Activated CD8-positive, alpha-beta memory T cell treated with anti-CD3 and anti-CD28 coated beads, Interleukin-2, amount 50 U/mL, for 4 hours (primary cell): ENCODE measurements at places on chromosomes 11 and 22.

- DNase-seq: no peak
Observed at GRCh38 chr11:119755356-119756071, 26.5 kb upstream of the NECTIN1 start.

DNA sequence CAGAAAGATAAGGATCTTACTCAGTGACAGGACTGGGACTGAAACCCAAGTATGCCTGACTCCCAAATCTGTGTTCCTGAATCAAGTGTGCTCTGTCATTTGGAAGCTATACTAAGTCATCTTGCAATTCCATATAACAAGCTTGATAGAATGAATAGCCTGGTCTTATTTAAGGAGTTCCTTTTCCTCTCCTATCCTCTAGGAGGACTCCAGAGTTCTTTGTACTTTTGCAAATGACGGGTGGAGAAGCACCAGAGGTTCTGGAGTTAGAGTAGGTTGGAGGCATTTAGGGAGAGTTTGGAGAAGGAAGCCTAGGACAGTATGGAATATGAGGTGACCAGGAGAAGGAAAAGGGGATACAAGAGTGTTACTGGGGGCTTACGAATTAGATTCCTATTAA lies 92.9 kb upstream of the RCN1 start:
- DNase-seq: no peak

DNA sequence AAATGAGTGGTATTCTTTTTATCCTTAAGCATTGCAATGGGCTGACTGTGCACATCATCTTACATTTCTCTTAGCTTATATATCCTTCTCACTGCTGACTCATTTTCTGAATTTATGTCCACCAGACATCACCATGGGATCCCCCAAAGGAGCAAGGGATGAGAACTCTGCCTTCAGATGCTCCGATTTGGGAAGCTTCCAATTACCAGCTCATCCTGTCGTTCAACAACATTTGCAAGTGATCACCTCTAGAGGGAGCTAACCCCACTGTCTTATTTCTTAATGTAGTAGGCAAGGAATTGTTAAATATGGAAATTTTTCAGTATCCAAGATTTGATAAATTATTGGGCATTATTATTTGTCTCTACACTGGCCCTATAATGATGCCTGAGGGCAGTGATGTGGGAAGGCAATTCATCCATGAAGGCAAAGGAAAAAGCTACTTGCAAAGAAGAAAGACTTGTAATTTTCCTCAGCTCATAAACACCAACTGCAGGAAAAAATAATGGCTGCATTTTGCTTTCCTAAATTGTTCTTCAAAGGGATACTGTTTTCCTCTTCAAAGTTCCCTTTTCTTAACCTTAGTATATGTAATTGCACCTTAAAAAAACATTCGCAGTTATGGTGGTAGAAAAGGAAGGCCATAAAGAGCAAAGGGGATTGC lies 102.4 kb upstream of the FSHB start:
- no peak for DNase-seq

- no peak for DNase-seq
Observed at GRCh38 chr11:68838572-68838964, 3.1 kb downstream of the CPT1A start.

- no peak for DNase-seq
Observed at GRCh38 chr11:97557399-97557798, 1167.6 kb downstream of the JRKL start.

DNA sequence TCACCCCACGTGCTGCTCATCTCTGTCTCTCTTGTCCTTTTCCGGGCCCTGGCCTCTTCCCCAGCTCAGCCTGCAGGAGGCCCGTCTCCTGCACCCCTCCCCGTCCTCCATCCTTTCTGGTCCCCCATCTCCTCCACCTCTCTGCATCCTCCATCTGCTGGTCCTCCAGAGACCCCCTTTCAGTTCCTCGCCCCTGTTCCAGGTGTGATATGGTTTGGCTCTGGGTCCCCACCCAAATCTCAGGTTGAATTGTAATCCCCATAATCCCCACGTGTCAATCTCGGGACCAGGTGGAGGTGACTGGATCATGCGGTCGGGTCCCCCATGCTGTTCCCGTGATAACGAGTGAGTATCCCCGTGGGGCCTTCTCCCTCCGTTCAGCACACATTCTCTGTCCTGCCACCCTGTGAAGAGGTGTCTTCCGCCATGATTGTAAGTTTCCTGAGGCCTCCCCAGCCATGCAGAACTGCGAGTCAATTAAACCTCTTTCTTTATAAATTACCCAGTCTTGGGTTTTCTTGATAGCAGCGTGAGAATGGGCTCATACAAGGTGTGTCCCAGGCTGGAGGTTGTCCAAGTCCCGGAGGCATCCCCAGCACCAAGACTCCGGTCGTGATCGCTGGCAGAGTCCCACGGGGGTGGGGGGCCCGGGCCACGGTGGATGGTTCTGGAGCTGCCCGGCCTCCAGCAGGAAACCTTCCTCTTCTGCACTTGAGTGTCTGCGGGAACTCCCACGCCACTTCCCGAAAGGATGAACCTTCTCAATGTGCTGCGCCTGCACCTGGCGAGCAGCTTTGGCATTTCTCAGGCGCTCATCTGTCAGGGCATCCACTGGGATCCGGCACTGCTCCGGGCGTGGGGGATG lies 29.0 kb upstream of the TOLLIP start:
- DNase-seq: no peak

DNA sequence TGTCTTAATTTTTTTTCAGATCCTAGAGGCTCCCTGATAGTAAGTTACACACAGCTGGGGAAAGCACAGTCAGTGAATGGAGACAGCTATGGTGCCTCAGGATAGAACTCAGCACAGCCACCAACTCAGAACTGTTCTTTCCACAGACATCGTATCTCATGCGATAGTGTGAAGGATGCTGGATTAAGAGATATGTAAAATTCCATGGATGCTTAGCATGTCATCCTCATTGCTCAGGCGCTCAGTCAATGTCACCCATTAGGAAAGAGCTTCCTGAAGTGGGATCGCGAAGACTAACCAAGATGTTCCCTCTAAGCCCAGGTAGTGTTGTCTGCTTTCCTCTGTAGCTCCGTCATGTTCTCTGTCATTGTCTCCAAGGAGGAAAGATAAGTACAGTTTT lies 1000.4 kb downstream of the OPCML start:
- DNase-seq: no peak

DNA sequence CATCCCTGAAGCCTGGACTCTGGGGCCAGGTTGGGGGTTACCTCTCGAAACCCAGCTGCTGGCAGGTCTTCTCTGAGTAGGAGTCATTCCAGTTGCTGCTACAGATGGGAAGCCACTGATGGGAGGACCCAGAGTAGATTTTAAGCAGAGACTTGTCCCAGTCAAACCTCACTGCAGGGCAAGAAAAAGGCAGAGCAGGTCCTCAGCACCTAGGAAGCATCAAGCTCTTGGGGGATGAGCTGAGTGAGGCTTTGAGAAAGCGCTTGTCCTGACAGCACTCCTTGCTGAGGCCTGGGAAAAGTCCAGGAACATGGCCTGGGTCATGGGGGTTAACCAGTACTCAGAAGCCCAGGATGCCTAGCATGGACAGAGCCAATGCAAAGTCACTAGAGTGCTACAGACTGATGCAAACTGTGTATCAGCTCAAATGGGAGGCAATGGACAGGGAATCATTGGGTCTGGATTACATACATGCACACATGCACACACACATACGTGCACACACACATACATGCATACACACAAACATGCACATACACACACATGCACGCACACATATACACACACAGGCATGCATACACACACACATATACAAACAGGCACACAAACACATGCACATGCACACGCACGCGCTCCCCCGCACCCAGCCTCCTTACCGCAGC lies 15.3 kb downstream of the TMPRSS13 start:
- no peak for DNase-seq

GRCh38 chr22:35894464-35894878 lies 134.2 kb downstream of the RBFOX2 start:
- DNase-seq: no peak

GRCh38 chr11:33722590-33723234 lies 13.5 kb downstream of the CD59 start:
- DNase-seq: no peak

DNA sequence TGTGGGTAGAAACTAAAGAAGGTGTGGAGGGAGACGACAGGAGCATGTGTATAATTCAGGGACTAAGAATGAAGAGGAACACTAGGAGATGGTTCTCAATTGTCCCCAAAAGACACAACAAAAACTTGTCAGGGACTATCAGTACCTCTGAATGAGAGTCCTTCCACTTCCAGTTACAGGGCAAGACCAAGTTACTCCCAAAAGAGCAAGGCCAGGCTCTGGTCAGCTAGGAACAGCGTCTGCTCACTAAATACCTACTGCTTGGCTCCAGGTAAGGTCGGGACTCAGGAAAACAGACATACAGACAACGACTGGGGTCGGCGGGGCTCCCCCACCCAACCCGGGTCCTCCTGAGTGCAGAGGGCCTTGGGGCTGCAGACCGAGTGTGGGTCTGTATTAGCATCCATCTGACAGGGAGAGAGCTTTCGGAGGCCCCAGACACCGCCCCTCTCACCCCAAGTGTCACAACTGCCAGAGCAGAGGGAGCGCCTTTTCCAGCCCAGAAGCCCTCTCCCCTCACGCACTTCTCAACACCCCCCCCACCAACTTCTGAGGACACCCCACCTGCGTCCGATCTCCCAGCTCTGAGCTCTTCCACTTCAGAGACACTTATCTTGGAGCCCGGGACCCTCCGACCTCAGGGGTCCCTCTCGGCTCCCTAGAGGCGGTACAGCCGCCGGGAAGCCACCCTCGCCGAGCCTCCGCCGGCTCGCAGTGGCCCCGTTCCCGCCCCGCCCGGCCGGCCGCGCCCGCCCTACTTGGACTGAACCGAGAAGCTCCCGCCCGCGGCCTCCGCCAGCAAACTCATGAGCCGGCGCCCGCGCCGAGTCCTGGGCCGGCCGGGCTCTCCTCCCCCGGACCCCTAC lies 522 bp downstream of the RHOG start:
- DNase-seq: peak; percentile 41

- no peak for DNase-seq
Observed at GRCh38 chr22:39999144-39999757, 4.5 kb downstream of the FAM83F start.

- peak; percentile 59 for DNase-seq
Observed at GRCh38 chr11:108647701-108648527, 17.0 kb upstream of the DDX10 start.

GRCh38 chr11:130882138-130882551 lies 34.1 kb downstream of the SNX19 start:
- DNase-seq: no peak

DNA sequence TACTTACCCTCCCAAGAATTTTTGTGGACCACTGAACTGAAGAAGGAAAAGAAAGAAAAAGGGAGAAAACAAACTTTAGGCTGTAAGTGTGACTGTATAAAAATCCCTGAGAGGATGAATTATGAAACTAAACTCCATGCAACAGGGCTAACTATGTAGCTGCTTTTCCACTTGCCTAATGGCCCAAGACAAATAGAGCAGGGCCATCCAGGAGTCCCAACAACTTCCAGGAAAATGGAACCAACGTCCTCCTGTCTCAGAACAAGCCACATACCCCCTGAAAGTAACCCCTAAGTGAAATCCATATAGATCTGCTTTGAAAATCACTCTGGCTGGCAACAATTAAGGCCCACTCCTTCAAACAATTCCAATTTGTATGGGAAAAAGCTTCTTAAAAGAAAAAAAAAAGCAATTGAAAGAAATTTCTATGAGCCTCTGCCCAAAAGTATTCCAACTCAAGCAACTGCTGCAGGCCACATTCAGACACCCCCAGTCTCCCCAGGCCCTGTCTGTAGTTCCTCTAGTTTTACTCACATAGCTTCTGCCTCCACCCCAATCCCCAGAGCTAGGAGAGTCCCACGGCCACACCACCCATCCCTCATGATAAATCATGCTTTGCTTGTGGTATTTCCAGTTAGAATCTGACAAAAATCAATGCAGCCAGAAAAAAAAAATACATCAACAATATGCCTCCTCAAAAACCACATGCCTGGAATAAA lies 12.7 kb downstream of the RBFOX2 start:
- DNase-seq: no peak

- no peak for DNase-seq
Observed at GRCh38 chr22:23862103-23862502, 4.4 kb downstream of the SLC2A11 start.

GRCh38 chr11:123439616-123440015 lies 9.5 kb downstream of the GRAMD1B start:
- no peak for DNase-seq

- DNase-seq: no peak
Observed at GRCh38 chr22:35809816-35810215, 92.1 kb downstream of the APOL5 start.

DNA sequence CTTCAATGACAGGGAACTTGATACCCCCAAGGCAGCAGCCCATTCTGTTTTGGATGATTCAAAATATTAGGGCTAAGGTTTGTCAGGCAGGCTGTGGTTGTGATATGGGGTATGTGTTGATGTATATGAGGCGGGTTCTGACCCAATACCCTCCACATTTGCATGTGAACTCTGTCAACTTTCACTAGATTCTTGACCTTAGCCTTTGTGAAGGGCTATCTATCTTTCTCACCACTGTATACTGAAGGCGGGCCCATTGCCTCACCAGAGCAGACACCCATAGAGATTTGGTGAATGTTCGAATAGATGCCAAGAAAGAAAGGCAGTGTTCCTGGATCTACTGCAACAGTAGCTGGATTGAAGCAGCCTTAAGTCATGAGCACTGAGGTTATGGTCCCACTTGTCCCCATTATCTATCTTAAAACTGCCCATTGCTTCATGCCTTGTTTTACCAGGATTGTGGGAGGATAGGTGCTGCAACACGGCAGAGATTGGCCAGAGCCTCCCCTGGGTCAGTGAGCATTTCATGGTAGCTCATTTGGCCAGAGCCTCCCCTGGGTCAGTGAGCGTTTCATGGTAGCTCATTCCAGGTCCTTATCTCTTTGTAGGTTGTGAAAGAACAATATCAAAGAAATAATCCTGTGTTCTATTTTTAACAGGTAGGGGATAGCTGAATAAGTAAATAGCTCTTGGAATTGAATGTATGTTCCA lies 399.6 kb downstream of the TMEM135 start:
- no peak for DNase-seq
